ENCODE measurements at places on chromosomes 16 and 17. TPM values are rescaled to one million over a fixed set of nuclear protein-coding genes. Genes with fewer than 3 reads are reported as not detected.

DNA sequence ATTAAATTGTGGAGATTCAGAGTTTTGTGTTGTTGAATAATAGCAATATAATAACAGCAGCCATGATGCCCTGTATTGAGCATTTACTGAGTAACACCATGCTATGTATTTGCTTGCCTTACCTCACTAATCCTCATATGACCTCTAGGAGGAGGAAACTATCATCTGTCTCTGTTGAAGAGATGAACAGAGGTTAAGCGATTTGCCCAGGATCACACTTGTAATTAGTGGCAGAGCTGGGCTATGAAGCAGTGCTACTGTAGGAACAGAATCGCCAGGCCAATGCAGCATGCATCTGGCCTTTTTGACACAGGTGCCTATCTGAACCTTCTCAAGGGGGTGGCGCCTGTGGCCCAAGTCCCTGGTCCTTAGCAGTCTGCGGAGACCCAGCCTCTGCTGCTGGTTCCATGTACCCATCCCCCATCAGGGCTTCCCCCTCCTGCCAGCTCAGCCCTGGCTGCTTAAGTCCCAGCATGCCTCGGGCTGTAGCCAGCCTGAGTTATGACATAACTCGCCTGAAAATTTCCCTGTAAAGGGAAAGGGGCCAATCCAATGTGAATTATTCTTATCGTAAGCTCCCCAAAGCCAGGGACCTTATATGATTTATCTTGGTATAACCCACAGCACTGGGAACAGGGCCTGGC, 50.4 kb upstream of the HS3ST2 start:
- peak; percentile 9 for DNase-seq

- no peak for DNase-seq
Observed at GRCh38 chr16:84918006-84918909, 93.1 kb downstream of the ZDHHC7 start.

GRCh38 chr16:68644715-68645493, at the start of gene CDH3:
Gene CDH3 (plus strand): TSS chr16:68645310. CDS start chr16:68645380, 70 bp downstream.
- DNase-seq: peak; percentile 36

Gene CCL11
- total RNA-seq: not detected

DNA sequence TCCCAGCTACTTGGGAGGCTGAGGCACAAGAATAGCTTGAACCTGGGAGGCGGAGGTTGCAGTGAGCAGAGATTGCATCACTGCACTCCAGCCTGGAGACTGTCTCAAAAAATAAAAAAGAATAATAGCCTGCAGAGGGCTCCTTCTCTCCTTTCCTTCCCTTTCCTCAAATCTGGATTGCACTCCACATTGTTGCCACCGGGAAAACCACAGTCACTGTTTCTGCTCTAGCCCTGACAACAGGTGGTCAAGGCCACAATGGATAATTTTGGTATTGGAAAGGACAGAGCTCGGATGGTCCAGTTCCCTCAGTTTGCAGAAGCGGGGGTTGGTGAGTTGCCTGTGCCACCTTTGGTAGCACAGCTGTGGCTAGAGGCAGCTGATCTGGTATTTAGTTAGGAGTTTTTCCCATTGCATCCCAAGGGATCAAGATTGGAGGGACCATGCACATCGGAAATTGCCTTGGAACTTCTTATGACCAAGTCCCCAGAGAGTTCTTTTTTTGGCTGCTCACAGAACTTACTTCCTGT, 44.7 kb upstream of the PRSS54 start:
- peak; percentile 40 for DNase-seq

All from RPMI7951 (cell line).